ENCODE measurements at places on chromosomes 5 and 9.

- DNase-seq = no peak
These were observed 182.9 kb downstream of the MEF2C start for GRCh38 chr5:88700121-88700520.

GRCh38 chr5:10317825-10318682 lies 10.4 kb upstream of the CMBL start:
- DNase-seq = no peak

DNA sequence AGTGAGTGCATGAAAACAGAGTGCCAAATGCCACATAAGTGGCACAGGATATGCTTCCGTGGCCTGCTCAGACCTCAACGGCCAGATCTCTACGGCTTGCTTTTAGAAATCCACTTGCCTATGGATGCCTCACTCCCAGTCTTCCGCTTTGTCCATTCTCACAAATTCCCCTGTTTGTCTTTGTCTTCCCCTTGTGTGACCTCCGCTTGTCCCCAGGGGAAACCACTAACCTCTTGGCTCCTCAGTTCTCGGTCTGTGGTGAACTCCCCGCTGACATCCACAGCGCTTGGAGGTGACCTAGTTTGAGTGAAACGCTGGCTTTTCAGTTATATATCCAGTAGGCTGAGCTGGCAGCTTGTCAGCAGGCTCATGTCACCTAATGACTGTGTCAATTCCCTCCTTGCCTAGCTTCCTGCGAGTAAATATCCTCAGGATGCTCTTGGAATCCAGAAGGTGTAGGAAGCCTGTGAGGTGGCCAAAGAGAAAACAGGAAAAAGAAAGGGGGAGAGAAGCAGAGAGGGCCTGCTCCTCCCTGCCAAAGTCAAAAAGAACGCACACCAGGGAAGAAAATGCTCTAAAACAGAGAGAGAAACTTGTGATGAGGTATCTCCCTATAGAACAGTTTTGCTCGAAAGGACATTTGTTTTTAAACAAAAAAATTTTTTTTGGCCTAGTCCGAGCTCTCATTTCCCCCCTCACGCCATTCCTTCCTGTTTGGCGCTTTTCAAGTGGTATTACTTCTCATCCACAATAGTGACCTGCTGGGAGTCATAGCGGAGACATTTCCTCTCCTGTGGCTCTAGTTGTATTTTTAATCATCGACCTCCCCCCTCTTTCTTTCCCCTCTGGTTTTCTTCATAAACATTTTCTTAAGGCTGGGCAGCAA lies 101.6 kb upstream of the SPRY4 start:
- no peak for DNase-seq

DNA sequence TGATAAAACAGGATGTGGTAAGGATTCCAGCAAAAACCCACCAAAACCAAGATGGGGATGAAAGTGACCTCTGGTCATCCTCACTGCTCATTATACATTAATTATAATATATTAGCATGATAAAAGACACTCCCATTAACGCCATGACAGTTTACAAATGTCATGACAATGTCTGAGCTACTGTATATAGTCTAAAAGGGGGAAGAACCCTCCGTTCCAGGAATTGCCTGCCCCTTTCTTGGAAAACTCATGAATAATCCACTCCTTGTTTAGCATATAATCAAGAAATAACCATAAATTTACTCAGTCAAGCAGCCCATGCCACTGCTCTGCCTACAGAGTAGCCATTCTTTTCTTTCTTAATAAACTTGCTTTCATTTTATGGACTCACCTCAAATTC lies 96.4 kb upstream of the VLDLR start:
- no peak for DNase-seq

GRCh38 chr9:79357616-79358015 lies 214.1 kb upstream of the TLE4 start:
- no peak for DNase-seq

GRCh38 chr5:172658961-172659501 lies 18.0 kb downstream of the NEURL1B start:
- DNase-seq = no peak

DNA sequence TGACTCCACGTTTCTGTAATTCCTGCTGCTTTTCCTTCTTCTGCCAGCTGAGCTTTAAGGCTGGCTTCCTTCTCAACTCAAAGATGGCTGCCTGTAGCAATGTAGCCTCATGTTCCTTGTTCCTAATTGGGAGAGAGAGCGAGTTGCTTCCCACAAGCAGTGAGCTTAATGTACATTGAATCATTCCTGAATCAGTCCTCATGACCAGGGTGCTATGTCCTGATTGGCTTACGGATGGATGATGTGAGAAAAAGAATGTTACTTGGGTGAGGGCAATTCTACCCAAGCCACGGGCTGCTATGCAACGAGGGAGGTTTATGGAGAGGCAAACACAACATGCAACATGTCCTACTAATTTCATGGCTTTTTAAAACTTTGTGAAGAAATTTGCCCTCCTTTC lies 356.2 kb downstream of the RASEF start:
- no peak for DNase-seq

GRCh38 chr9:127182901-127183746 lies 60.7 kb upstream of the ANGPTL2 start:
- DNase-seq = no peak

DNA sequence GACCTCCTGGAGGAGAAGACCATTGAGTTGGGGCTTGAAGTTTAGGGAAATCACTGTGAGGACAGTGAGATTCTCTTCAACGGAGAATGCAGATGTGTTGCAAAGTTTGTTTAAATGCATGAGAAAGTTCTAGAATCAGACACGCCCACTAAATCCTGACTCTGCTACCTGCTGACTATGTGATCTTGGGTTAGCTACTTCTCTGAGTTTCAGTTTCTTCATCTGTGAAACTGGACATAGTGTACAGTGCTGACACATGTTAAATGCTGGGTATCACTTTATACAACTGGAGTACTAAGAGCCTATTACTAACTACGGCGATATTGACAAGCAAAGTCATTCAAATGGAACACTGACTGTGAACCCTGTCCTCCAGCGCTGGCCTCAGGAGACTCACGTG lies 255.5 kb downstream of the HSPA4 start:
- DNase-seq = no peak

DNA sequence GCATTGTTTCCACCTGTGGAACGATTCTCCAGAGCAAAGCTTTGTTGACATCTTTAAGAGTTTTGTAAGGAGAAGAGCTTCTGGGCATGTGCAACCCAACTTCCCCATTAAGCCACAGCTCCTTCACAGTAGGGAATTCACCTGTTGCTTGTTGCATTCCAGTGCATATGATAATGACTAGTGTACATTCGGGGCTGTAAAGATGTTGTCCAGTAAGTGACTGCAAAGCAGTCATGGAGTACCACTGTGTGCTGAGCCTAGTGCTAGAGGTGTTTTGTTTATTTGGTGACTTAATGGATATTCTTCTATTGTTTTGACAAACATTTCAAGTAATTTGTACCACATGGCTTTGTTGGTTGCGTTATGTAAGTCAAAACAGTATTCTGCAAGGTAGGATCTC lies 12.8 kb downstream of the UGCG start:
- DNase-seq = no peak

DNA sequence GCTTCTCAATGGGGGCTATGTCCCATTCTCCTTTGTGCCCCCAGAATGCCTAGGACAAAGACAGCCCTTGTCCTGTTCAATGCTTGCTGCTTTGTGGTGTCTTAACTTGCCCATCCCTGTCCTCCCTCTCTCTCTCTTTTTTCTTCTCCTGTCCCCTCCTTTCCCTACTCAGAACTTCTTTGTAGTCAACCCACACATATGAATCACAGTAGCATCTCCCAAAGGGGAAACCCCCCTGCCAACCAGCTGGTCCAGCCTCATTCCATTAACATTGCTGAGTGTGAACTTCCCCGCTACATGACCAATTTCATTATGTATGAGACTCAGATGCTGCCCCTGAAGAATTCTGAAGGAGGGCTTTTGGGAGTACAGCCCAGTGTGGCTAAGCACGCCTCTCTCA lies 408.3 kb downstream of the ENC1 start:
- no peak for DNase-seq

GRCh38 chr5:55986931-55987330 lies 7.8 kb downstream of the IL6ST start:
- DNase-seq = no peak

DNA sequence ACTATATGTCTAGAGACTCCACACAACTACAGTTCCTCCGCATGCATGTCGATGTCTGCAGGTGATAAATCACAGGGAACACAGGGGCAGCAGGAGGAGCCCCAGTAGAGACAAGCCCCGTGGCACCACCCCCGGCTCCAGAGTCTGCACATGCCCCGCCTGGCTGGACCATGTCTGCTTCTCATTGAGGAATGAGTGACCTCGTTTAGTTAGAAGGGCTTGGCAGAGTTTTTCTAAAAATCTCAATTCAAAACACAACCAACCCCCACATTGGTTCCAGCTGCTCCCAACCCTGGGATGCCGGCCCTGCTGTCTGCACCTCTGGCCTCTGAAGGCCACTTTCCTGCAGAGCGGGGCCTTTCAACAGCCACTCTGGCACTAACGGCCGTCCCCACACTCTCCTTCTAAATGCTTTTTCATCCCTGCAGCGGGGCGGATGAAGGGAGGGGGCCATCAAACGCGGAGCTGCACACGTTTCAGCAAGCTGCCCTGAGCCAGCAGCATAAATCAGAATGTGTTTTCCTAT lies 106.3 kb downstream of the ROR2 start:
- no peak for DNase-seq

GRCh38 chr5:150146862-150147601 lies 8.6 kb downstream of the PDGFRB start:
- no peak for DNase-seq

- DNase-seq = no peak
These were observed 221.5 kb downstream of the PAX5 start for GRCh38 chr9:36812556-36812955.

GRCh38 chr5:166302166-166302565 lies 1989.3 kb upstream of the WWC1 start:
- DNase-seq = no peak

GRCh38 chr9:81772144-81772543 lies 82.8 kb upstream of the TLE1 start:
- DNase-seq = no peak

GRCh38 chr9:21996858-21997257 lies 2.3 kb downstream of the CDKN2B-AS1 start:
- DNase-seq = peak; percentile 44

DNA sequence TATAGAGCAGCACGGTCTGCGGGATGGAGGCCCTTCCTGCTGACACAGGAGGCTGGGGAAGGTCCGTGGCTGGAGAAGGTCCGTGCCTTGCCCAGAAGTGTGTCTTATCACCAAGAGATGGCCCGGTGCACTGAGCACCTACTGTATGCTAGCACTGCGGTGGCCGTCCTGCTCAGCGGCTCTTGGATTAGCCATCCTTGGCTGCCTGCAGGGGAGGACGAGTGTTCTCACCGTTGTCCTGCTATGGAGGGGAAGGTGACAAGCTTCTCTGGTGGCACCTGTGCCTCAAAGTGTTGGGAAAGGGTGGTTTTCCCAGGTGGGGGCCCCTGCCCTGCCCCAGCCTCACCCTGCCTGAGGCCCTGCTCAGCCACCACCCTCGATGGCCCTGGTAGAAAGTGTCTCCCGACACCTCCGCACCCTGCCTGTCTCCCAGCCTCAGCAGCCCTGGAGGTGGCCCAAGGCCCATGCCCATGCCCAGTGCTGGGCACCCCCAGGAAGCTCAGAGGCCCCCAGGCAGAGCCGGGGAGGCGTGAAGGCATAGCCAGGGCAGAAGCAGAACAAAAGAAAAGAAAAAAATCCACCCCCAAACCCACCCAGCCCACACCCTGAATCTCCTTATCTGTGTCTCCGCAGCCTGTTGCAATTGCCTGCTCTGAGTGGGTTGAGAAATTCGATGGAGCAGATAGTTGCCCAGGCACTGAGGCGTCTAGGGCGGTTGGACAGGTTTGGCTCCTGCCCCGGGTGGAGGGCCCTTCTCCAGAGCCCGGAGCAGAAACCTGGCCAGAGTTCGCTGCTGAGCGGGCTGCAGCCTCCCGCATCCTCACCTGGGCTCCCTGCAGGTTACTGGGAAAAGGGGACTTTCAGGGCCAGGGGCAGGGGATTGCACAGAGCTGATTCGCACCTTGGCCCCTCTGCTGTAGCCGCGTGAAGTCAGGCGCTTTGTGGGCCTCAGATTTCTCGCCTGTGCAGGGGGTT lies 30.5 kb downstream of the RXRA start:
- DNase-seq = no peak

- no peak for DNase-seq
These were observed 186.9 kb downstream of the AUH start for GRCh38 chr9:91174772-91175171.

GRCh38 chr5:155850370-155850769 lies 476.6 kb upstream of the SGCD start:
- DNase-seq = no peak

GRCh38 chr5:170737591-170737990 lies 45.9 kb upstream of the GABRP start:
- no peak for DNase-seq

DNA sequence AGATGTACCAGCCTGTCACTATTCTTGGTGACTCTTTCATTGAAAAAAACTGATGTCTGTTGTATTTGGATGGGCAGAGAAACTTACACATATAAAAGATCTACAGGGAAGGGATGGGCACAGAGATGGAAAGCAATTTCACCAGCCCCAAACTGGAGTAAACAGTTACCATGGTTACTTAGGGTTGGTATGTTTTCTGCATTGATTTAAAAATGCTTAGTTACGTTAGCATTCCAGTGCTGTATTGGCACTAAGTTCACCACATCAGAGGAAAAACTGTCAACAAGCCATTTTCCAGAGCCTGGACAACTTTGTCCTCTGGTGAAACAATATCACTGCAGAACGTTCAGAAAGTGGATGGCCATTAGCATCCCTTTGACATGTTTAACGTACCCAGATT lies 28.0 kb downstream of the MARCHF3 start:
- no peak for DNase-seq

GRCh38 chr5:77990020-77990419 lies 213.9 kb upstream of the TBCA start:
- peak; percentile 46 for DNase-seq

DNA sequence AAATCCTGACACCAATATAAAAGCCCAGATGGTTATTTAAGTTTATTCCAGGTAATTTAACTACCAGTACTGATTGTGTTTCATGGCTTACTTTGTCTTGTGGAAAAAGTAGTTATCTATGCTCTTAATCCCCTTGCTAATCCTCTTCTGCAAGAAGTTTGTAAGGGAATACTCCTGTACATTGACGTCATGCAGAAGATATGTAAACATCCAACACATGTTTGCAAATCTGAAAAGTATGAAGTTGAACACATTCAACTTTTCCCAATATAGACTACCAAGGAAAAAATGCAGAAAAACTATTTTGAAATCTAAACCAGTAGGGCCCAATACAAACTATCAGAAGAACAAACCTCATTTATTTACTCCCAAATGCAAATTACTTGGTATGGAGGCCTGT lies 56.3 kb upstream of the ELL2 start:
- no peak for DNase-seq

DNA sequence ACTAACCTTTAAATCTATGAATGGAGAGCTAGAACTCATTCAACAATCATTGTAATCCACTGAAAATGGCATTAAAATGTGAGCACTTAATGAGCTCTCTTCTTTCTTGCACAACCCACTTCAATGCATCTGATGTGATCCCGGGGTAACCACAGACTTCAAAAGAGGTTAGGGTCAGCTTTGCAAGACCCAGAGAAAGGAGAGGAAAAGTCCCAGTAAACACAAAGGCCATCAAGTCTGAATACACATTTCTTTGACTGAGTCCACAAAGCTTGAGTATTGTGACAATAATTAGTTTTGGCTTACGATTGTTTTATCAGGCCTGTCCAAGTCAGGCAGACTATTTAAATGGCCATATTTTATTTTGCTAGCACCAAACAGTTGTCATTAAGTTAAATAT lies 148.8 kb upstream of the ZNF608 start:
- DNase-seq = no peak

Data from NCI-H187 (cell line).